CD4-positive, CD25-positive, alpha-beta regulatory T cell (primary cell): ENCODE measurements at places on chromosomes 2 and 18. TPM values are rescaled to one million over a fixed set of nuclear protein-coding genes. Genes with fewer than 3 reads are reported as not detected.

- peaks cover 16% of the 10 kb centered on the region for H3K27me3 ChIP-seq
- H3K27ac ChIP-seq, result no peak overlapping the region
- no peaks in the 10 kb centered on the region for H3K4me1 ChIP-seq
- H3K4me3 ChIP-seq, result no peak overlapping the region
- DNase-seq, result no peak
These were observed 42.1 kb upstream of the EVA1A start for GRCh38 chr2:75602724-75603342.

Gene CIB4
- total RNA-seq, result not detected

DNA sequence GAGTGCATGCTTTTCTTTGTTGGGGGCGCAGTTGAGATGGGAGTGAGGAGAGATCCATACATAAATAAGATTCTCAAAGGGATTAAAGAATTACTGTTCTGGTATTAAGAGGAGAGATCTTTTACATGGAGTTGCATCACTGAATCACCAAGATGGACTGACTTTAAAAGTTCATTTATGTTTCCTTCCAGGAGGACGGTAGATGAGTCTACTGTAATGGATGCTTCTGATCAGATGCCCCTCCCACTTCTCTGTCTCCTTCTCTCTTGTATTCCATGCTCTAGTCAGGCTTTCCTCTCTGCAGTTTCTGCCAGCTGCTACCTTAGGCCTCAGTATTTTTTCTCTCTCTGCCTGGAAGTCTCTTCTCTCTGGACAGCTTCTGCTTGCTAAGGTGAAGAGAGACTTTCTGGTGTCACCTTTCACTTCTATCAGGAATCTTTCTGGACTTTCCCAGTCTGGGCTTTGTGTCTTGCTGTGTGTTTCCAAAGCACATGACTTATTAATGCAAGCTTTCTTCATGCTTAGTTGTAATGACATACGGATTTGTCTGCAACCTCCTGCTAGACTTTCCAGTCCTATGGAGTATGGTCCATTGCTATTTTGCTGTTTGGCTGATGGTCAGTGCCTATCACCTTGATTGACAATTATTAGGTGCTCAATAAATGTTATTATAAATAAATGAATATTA lies 23.6 kb downstream of the FAM171B start:
- no peak overlapping the region for H3K4me3 ChIP-seq
- H3K27me3 ChIP-seq, result no peaks in the 10 kb centered on the region
- DNase-seq, result no peak
- no peak overlapping the region for H3K27ac ChIP-seq

- no peak for DNase-seq
- H3K27ac ChIP-seq, result no peak overlapping the region
- H3K4me1 ChIP-seq, result peaks cover 79% of the 10 kb centered on the region
- H3K27me3 ChIP-seq, result no peaks in the 10 kb centered on the region
- H3K4me3 ChIP-seq, result peak overlapping the region; percentile 56
These were observed 2.8 kb upstream of the PPP4R3B start for GRCh38 chr2:55620123-55620779.

DNA sequence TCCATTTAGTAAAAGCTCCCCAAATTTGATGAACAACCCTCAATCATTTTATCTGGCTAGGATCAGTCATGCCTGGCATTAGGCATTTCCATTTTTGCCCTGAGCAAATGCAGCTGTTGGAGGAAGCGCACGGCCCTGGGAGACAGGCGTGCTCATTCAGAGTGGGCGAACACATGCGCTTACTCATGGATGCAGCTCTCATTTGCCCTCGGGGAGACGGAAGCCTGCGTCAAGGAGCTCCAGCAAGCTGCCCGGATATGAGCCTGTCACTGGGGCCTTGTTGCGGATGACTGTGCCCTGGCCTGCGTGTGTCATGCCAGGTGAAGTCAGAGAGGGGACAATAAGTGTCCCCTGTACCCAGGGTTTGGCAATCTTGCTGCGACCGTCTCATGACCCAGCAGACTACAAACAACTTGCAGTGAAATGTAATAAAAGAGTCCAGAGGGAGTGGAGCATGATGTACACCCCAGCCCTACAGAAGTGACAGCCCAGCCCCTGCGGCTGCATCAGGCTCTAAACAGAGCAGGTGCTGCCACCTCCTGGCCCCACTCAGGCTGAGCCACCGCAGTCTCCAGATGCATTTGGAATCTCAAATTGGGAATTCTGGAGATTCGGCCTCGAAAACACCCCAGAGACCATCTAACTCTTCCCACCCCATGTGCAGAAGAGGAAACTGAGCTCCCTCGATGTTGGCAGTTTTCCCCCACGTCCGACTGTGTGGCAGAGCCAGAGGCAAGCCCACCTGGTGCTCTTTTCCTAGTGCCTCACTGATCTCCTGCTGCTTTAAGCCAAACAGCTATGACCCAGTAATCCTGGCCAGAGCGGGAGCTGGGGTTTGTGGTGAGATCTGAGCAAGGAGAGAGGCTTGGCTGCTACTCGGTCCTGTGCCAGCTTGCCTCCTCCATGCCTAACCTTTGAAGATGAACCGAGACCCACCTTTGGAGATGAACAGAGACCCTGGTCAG lies 105.0 kb upstream of the ALK start:
- H3K4me1 ChIP-seq, result no peaks in the 10 kb centered on the region
- DNase-seq, result no peak
- no peaks in the 10 kb centered on the region for H3K27me3 ChIP-seq
- no peaks in the 10 kb centered on the region for H3K36me3 ChIP-seq
- H3K4me3 ChIP-seq, result no peak overlapping the region
- H3K27ac ChIP-seq, result no peak overlapping the region

Gene SH3RF3
- total RNA-seq, result 1.4 TPM

Gene FAM228A
- total RNA-seq, result not detected

DNA sequence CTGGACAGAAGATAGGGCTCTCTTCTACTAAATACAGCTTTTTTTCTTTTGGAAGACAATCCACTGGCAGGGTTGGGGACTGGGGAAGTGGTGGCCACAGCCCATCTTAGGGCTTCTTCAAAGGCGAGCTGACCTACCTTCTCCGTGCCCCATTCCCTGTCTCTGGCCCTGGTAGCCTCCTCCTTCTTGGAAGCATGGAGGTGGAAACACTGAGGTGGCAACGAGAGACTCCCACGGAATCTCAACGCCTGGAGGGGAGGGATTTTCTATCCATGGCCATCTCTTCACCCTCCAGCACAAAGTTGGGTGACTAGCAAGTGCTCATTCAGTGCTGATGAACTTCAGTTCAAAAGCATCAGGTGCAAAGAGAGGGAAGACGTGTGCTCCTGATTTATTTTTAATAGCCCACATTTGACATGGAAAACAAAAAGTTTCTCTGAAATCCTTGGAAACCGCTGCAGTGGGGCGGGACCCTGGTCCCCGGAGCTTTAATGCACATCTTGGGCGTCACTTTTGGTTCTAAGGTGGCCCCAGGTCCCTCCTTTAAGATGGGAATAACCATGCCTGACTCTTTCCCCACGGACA lies 633 bp upstream of the ARMC9 start:
- H3K4me3 ChIP-seq, result peak overlapping the region; percentile 92
- H3K36me3 ChIP-seq, result no peaks in the 10 kb centered on the region
- peaks cover 13% of the 10 kb centered on the region for H3K4me1 ChIP-seq
- peaks cover 5% of the 10 kb centered on the region for H3K27me3 ChIP-seq

GRCh38 chr2:52343706-52344266 lies 1311.9 kb upstream of the NRXN1 start:
- no peaks in the 10 kb centered on the region for H3K36me3 ChIP-seq
- no peak for DNase-seq
- no peaks in the 10 kb centered on the region for H3K4me1 ChIP-seq

- H3K4me3 ChIP-seq, result no peak overlapping the region
- no peaks in the 10 kb centered on the region for H3K36me3 ChIP-seq
- DNase-seq, result no peak
- H3K4me1 ChIP-seq, result no peaks in the 10 kb centered on the region
- no peaks in the 10 kb centered on the region for H3K27me3 ChIP-seq
- H3K27ac ChIP-seq, result no peak overlapping the region
These were observed 58.5 kb upstream of the KCNJ3 start for GRCh38 chr2:154640000-154640399.

Gene KIAA2012
- total RNA-seq, result not detected

- H3K27ac ChIP-seq, result no peak overlapping the region
- H3K27me3 ChIP-seq, result no peaks in the 10 kb centered on the region
- no peak for DNase-seq
- no peaks in the 10 kb centered on the region for H3K36me3 ChIP-seq
These were observed 674.3 kb upstream of the REG3G start for GRCh38 chr2:78351208-78351607.
